NCI-H226 (cell line): ENCODE measurements at places on chromosomes 5 and 9.

DNA sequence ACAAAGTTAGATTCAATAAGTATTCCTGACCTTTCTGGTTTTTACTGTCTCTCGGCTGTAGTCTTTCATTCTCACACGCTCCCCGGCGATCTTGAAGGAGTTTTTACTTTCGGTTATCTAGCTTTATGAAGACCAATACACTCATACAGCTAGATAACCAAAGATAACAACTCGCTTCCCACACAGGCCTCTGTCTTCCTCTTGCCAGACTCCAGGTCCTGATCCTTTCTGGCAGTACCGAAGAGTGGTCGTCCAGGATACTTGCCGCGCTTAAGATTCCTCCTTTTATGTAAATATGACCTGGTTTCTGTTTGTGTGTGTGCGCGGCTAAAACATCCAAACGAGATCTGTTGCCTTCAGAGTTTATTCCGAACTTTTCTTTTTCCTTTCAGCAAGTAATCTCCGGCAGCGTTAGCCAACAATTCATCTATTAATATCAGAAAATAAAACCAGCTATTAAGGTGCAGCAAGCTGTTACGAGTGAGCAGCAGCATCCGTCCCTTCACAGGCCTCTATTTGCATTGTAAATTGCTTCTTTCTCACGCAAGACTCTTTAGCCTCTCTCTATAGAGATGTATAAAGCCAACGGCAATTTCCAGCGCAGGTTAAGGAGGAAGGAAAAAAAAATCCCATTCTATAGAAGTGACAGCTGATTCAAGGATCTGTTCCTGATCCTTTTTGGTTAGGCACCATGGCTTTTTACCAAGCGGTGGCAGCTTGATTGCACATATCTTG is 216.1 kb downstream of the MEF2C start:
- DNase-seq: no peak

DNA sequence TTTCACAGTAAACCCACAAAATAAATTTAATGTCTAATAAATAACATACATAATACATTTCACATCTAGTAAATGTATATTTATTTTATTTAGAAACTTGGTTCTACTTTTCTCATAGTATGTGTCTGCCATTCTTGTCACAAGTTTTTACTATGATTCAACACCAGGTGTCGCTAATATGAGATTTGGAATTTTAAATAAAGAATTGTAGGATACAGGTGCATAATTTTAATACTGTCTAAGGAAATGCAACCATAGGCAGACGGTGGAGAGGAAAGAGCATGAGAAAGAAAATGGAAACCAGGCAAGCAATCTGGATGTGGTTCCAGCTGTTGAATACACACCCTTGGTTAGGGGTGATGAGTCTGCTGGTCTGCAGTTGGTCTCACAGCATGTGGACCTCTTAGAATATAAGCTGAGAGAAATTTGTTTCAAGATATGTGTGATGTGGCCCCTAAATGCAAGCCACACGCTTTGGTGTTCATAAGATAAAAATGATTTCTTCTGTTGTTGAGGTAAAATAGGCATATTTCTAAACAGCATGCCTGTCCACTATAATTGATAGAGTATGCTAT is 114.7 kb upstream of the TXNDC8 start:
- DNase-seq: no peak

DNA sequence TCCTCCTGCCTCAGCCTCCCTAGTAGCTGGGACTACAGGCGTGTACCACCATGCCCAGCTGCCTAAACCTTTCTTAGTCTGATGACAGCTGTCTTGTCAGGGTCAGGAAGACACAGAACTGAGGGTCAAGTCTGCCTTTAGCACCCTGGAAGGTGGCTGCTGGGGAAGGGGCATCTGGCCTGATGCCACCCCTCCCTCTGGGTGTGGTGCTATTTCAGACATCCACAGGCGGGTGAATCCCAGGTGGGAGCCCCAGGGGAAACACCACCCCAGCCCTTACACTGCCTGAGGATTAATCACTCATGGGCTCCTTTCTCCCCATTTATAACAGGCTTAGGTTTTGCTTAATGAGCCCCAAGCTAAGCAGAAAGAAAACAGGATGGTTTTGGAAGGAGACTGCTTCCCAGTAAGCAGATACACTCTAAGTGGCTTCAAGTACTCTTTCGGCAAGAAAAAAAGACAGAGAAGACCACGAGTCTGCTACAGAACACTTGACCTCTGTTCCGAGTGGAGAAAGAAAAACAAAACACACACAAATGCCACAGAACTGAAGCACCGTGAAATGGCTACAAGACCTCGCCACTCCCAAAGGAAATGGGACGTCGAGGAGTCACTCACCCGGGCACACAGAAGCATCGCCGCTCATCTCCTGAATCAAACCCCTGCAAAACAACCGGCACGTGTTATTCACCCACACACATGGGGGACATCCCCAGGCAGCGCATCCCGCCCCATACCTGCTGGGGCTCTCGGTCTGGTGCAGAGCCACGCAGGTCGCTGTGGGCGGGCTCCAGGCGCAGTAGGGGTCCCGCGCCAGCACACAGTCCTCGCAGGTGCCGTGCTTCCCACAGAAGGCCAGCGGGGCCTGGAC is 62.4 kb downstream of the SECISBP2 start:
- no peak for DNase-seq

GRCh38 chr9:126205265-126205664 is 121.4 kb upstream of the MVB12B start:
- no peak for DNase-seq

GRCh38 chr9:91056917-91057316 is 255.3 kb downstream of the SYK start:
- DNase-seq: peak; percentile 20

DNA sequence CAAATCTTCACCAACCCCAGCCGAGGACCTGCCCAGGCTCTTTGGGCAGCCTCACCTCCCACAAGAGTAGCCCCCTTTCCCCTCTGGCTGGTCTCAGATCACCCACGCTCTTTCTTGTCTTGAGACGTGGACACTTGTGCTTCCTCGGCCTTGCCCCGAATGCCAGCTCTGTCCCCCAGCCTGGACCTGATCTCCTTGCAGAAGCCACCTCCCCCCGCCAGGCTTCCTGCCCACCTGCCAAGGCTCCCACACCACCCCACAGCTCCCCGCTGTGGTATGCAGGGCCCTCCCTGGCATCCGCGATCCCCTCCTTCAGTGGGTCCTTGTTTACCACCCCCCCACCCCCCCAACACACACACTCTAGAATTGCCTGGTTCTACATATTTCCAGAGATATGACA is 133.7 kb downstream of the ROR2 start:
- DNase-seq: no peak
